ENCODE measurements at places on chromosomes 12 and 14. TPM values are rescaled to one million over a fixed set of nuclear protein-coding genes. Genes with fewer than 3 reads are reported as not detected.

Gene GYS2
- total RNA-seq: not detected

Gene INHBC
- total RNA-seq: 0.46 TPM

Gene CCDC198
- not detected for total RNA-seq

Gene NGB
- 0.91 TPM for total RNA-seq

Gene DUSP16
- total RNA-seq: 87.0 TPM

Gene LALBA
- total RNA-seq: 1.6 TPM

Gene PLA2G1B
- not detected for total RNA-seq

Measured in prostate gland (tissue), 2 donors.